ENCODE measurements at places on chromosomes 5 and 9. TPM values are rescaled to one million over a fixed set of nuclear protein-coding genes. Genes with fewer than 3 reads are reported as not detected.

GRCh38 chr5:149376104-149376503 is 3.0 kb downstream of the IL17B start:
- DNase-seq = no peak

DNA sequence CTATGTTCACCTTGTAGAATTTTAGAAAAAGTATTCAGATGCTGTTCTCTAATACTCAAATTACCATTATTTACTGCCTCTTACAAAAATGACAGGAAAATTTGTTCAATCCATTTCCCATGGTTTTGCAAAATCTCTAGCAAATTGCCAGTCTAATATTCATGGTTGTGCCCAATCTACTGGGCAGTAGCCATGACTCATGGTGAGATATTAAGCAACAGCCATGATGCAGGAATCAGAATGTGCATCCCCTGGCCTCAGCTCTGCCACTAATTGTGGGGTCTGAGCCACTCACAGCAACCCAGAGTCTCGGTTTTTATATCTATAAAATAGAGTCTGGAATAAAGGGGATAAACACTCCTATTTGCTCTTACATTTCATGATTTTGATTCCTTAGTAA is 353.6 kb downstream of the DEPDC1B start:
- no peak for DNase-seq

DNA sequence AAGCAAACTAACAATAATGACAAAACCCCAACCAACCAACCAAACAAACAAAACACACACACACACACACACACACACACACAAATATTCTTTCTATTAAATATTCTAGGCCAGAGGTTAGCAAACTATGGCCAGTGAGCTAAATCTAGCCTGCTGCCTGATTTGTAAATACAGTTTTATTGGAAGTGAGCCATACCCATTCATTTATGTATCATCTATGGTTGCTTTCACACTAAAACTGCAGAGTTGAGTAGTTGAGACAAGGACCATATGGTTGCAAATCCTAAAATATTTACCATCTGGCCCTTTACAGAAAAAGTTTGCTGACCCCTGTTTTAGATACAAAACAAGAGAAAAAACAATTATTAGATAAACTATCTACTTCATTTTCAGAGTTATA is 620.5 kb upstream of the SEMA6A start:
- no peak for DNase-seq

DNA sequence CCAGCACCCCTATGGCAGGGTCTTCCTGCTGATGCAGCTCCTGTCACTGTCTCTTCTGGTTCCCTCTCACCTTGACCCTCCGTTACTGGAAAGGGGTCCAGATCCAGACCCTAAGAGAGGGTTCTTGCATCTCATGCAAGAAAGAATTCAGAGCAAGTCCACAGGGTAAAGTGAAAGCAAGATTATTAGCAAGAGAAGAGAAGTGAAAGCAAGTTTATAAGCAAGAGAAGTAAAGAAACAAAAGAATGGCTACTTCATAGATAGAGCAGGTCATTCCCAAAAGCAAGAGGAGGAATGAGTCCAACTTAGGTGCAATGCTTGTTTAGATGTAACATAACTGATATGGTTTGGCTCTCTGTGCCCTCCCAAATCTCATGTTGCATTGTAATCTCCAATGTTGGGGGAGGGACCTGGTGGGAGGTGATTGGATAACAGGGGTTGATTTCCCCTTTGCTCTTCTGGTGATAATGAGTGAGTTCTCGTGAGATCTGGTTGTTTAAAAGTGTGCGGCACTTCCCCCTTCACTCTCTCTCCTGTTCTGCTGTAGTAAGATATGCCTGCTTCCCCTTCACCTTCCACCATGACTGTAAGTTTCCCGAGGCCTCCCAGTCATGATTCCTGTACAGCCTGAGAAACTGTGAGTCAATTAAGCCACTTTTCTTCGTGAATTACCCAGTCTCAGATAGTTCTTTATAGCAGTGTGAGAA is 183.3 kb downstream of the MED10 start:
- no peak for DNase-seq

GRCh38 chr5:61301341-61302199 is 30.5 kb upstream of the ZSWIM6 start:
- DNase-seq = peak; percentile 91

Gene TMEM174
- not detected for polyA plus RNA-seq

Gene IRGM
- not detected for polyA plus RNA-seq
